ENCODE measurements at places on chromosomes 4 and X. TPM values are rescaled to one million over a fixed set of nuclear protein-coding genes. Genes with fewer than 3 reads are reported as not detected.

TLR6 gene
- 3.6 TPM for total RNA-seq

PFKFB1 gene
- 0.81 TPM for total RNA-seq

GRCh38 chr4:37896206-37896860 is 5.4 kb downstream of the TBC1D1 start:
- H3K27ac ChIP-seq: no peak overlapping the region
- no peaks in the 10 kb centered on the region for H3K27me3 ChIP-seq
- no peak for DNase-seq
- H3K4me1 ChIP-seq: peaks cover 57% of the 10 kb centered on the region

DNA sequence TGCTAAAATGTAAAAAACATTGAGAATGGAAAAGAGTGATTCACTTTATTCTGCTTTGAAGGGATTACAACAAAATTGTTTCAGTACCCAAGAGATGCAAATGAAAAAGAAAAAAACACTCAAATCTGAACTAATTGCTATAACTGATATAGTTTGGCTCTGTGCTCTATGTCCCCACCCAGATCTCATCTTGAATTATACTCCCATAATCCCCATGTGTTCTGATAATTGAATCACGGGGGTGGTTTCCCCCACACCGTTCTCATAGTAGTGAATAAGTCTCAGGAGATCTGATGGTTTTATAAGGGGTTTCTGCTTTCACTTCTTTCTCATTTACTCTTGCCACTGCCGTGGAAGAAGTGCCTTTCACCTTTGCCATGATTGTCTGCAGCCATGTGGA is 213.6 kb upstream of the GALNTL6 start:
- no peaks in the 10 kb centered on the region for H3K36me3 ChIP-seq
- DNase-seq: no peak
- no peaks in the 10 kb centered on the region for H3K27me3 ChIP-seq
- no peak overlapping the region for H3K4me3 ChIP-seq
- H3K4me1 ChIP-seq: no peaks in the 10 kb centered on the region

DNA sequence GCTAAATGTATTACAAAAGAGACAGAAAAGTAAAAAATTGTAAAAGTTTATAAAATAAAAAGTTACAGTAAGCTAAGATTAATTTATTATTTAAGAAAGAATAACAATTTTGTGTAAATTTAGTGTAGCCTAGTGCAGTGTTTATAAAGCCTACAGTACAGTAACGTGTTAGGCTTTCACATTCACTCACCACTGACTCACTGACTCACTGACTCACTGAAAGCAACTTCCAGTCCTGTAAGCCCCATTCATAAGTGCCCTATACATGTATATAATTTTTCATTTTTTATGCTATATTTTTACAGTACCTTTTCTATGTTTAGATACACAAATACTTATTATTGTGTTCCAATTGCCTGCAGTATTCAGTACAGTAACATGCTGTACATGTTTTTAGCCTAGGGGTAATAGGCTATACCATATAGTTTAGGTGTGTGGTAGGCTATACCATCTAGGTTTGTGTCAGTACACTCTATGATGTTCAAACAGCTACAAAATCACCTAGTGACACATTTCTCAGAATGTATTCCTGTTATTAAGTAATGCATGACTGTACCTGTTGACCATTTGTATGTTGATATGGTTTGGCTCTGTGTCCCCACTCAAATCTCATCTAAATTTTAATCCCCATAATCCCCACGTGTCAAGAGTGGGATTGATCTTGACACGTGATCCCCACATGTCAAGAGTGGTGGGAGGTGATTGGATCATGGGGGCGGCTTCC is 57.9 kb downstream of the CFAP299 start:
- H3K4me3 ChIP-seq: no peak overlapping the region
- H3K4me1 ChIP-seq: peaks cover 8% of the 10 kb centered on the region
- no peaks in the 10 kb centered on the region for H3K36me3 ChIP-seq
- peak overlapping the region; percentile 72 for H3K27ac ChIP-seq
- H3K27me3 ChIP-seq: no peaks in the 10 kb centered on the region

- peak overlapping the region; percentile 24 for H3K27ac ChIP-seq
- DNase-seq: no peak
- no peak overlapping the region for H3K4me3 ChIP-seq
- H3K36me3 ChIP-seq: no peaks in the 10 kb centered on the region
Observed at GRCh38 chrX:25005382-25006185, 10.2 kb downstream of the ARX start.

- no peaks in the 10 kb centered on the region for H3K36me3 ChIP-seq
- no peaks in the 10 kb centered on the region for H3K4me1 ChIP-seq
Observed at GRCh38 chrX:31126205-31126604, 54.4 kb upstream of the FTHL17 start.

Measured in activated naive CD4-positive, alpha-beta T cell treated with anti-CD3 and anti-CD28 coated beads for 36 hours (primary cell).